RCC 7860 (cell line): ENCODE measurements at places on chromosomes 7 and 10.

GRCh38 chr7:37284805-37285231 lies 163.8 kb downstream of the ELMO1 start:
- no peak for DNase-seq

- DNase-seq = no peak
These were observed 412.8 kb upstream of the MTPN start for GRCh38 chr7:136389933-136390332.

- no peak for DNase-seq
These were observed 905 bp downstream of the ASB13 start for GRCh38 chr10:5665373-5666007.

DNA sequence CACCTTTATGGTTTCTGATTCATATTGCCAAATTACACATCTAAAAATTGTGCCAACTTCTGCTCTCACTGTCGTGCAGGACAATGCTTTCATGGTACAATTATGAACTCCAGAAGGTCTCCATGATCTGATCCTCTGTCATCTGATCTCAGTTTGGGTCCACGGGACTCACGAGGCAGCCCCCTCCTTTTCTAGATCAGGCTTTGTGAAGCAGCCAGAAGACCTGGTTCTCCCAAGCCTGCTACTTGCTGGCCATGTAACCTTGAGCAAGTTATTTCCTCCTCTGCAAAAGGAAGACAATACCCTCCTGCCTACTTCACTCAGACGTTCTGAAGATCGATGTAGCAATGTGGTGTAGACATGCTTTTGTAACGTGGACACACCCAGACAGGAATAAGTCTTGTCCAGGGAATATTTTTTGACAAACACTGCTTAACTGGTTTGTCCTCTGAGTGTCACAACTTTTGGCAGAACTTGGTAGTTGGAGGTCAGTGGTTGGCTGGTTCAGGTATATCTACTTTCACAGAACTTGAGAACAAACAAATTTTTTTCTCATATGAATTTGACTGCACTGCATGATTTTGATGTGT lies 19.6 kb downstream of the CALML3 start:
- no peak for DNase-seq

DNA sequence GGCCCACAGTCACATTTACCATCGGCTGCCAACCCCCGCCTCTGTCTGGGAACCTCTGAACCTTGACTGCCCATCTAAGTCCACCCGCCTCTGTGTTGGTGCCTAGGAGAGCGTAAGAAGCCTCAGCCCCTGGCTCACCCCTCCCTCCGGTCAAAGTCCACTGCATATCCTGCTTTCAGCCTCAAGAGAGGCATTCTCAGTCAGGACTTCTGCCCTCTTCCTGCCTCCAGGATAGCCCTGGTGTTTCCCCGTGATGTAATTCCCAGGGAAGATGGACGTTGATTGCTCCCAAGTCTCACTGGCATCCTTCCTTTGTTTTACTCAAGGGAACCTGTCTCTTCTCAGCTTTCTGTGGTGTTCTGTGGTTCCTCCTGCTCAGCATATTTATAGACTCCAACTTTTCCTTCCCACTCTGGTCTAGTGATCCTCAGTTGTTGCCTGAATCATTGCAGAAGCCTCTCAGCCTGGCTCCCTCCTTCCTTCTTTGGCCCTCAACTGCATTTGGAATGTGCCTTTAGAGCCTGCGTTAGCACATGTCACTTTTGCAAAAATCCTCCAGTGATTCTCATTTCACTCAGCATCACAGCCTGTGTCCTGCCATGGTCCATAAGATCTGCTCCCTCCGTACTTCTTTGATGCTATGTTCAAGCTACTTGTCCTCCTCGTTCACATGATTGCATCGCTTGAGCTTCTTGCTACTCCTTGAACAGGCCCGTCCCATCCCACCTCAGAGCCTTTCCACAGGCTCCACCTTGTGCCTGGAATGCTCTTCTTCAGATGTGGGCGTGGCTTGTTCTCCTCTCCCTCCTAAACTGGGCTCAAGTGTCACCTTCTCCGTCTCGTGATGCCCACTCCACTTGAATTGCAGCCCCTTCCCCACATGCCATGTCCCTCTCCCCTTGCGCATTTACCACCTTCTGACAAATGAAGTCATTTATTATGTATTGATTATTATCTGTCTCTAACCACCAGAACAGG lies 124.2 kb downstream of the PLPP4 start:
- peak; percentile 96 for DNase-seq

DNA sequence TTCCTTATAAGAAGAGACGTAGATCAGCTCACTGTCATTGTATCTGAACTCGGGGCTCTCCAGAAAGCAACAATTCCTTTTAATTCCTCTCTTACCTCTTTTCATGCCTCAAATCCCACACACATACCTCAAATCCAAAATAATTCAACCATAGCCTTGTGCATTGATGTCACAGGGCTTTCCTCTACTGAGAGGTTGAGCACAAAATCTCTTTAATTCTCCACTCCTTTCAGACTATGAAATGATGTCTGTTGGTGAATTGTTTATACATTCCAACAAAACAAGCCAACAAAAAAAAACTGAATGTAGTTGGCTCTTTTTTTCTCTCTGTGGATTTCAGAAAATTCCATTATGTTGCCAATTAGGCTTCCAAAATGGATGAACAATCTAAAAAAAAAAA lies 53.2 kb downstream of the BPGM start:
- no peak for DNase-seq

DNA sequence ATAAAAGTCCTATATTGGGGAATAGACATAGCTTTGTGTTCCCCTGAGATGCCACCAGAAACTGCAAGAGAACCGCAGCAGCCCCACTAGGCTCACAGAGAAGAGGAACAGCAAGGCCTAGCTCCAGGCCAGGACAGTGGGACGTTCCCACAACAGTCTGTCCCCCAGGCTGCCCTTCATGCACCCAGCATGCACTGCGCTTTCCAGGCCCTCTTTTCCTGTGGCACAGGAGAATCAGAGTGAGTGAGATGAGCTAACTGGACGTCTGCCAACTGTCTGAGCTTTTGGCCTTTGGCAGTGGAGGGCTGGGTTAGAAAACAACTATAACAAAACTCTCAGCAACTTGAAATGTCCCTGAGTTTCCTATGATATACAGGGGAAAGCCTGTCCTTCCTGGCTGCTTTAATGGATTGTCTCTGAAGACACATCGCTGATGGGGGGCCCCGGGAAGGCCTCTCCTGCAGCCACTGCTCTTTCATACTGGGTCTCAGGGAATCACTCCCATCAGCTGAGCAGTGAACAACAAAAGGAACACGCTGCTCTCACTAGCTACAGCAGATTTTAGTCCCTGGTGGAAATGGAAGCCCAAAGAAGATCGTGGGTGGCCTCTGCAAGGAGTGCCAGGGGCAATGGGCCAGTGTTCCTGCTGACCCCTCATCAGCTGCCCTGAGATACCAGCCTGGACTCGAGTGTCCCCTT lies 53.5 kb downstream of the PODXL start:
- DNase-seq = peak; percentile 34

GRCh38 chr10:28298951-28299350 lies 3.9 kb downstream of the MPP7 start:
- DNase-seq = no peak

DNA sequence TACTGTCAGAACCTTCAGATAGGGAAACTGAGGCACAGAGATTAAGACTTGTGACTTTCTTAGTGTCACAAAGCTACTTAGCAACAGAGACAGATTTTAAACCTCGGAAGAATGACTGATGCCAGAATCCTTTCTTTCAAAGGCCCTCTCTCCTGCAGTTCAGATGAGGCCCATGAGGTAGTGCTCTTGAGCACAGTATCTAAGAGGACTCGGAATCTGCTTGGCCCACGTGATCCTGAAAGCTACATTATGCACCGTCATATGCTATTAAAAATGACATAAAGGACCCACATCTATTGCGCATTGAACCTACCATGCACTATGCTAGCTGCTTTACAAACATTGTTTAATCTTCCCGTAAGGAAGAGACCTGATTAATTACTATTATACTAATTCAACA lies 355.9 kb downstream of the SFMBT2 start:
- no peak for DNase-seq

GRCh38 chr10:111004016-111004415 lies 72.8 kb upstream of the ADRA2A start:
- DNase-seq = no peak

- no peak for DNase-seq
These were observed 41.4 kb upstream of the NPFFR1 start for GRCh38 chr10:70324951-70325781.

DNA sequence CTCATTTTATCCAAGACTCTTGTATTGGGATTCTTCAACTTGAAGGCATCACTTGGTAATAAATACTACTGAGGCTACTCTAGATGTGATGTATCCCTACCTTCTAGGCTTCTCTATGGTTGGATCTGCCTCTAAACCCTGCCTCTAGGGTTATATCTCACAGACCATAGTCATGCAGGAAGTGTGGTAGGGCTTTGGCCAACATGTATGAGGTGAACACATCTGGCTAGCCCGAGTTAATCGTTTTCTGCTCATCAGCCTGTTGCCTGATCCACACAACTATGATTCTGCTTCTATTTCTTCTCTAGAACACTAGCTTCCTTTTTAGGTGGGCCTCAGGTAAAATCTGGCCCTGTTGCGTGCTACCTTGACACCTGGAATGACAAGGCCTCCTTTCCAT lies 78.7 kb upstream of the NME8 start:
- no peak for DNase-seq

DNA sequence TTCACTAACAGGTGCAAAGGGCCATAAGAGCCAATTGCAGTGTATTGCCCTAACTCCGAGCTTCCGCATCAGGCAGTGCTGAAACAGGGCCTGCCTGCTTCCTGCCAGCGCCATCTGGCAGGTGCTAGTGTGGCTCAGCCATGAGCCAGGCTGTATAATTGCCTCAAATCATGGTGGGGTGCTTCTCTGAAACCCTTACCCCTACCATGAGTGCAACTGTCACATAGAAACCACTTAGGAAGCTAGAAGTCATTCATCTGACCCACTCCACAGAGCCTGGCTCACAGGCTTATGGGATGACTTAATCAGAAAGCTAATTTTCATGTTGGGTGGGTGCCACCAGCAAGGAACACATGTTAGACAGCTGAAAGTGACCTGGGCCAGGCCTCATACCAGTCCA lies 133.3 kb upstream of the LAMB4 start:
- no peak for DNase-seq

DNA sequence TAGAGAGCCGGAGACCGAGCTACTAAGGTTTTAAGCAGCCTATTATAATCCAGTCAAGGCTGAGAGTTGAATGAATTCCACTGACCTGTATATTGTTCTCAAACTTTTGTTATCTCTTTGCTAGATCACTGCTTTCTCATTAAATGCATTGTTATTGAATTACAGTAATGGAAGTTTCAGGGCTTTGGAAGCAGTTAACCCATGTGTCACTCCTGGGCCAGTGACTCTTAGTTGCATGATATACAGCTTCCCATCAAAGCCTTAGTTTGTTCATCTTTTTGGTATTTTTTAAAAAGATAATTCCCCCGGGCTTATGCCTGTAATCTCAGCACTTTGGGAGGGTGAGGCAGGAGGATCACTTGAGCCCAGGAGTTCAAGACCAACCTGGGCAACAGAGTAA lies 55.4 kb upstream of the KIAA1217 start:
- DNase-seq = no peak

DNA sequence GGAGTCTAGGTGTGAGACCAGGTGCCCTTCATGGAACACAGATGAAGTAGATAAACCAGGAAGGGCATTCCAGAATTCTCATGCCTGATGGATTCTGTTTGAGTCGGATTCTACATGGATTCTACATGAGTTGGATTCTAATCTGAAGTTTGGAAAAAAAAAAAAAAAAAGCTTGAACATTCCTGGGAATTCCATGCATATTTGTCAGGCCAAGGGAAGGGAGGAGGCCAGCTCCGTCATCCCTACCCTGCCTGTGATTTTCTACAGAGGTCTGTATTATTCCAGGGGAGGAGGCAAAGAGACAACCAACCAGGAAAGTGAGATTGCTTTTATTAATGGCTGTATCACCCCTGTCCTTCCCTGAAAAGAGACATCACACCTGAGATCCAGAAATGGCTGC lies 27.8 kb upstream of the EBLN1 start:
- DNase-seq = peak; percentile 39

DNA sequence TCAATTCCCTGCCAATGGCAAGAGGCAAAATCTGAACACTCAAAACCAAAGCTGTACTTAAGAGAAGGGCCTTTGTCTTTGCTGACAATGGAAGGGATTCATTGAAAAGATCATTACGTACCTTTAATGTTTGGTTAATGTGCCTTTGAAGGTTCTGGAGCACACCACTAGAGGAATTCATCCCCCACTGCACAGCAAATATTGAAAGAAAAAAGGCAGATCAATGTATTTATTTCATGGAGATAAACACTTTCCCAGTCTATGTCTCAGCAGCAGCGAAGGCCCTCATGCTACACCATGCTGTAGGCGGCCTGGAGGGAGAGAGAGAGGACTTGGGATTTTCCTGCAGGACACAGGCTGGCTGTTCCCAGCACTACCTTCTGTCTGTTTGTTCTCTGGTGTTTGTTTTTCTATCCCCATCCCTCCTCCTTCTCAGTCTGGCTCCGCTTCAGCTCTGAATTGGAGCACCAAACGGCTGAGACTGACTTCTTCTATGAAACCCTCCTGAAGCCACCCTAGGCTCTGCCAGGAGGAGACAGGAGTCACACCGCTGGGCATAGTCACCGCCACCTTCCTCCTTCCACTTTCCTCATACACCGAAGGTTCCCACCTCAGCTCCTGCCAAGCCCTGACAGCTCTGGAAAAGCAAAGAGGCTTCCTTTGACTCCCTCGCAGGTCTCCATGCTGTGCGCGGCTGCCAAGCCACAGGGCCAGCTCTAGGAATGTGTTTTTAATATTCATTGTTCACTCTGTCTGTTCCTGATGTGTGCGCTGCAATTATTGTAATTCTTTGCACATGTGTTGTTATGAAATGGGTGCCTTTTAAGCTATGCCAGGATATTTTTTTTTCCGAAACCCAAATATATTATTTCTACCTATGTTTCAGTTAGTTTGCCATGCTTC lies 301.5 kb downstream of the FZD1 start:
- no peak for DNase-seq

DNA sequence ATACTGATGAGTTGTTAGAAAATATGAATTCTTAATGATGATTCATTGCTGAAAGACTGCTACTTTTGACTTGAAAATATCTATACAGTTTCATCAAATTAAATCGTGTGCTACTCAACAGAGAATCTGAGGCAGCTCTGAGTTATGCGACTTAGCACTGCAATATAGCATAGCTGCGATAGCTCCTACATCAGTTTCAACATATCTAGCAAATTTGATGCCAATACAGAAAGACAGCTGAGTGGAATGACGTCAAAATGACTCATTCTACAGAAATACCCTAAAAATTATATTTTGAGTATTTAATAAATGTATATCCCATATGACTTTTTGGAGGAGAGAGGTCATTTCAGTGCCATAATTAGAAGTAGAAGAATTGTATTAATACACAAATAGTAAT lies 1.1 kb upstream of the TARP start:
- no peak for DNase-seq

GRCh38 chr7:17392846-17393245 lies 94.4 kb downstream of the AHR start:
- DNase-seq = no peak

DNA sequence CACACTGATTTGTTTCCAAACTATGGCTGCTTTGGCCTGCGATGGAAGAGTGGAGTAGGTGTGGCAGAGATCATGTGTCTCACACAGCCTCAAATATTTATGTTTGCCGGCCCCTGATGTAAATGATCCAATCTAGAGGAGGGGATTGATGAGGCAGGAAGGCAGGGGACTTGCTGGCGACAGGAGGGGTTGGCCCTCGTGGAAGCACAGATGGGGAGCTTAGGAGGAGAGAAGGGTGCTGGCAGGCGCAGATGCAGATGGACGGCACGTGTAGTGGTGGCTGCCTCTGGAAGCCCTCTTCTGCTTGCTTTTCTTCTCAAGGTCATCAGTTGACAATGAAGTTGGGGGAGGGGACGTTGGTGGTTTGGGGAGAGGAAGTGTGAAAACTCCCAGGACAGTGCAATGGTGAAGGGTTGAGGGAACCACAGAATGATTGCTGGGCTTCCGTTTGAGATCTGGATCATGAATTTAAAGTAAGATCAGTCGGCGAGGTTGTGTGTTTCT lies 15.4 kb downstream of the COL13A1 start:
- DNase-seq = no peak
